ENCODE measurements at places on chromosomes 3 and 15.

GRCh38 chr15:53166684-53167201 lies 376.6 kb upstream of the ONECUT1 start:
- DNase-seq = no peak

- DNase-seq = no peak
These were observed 18.0 kb downstream of the PDIA5 start for GRCh38 chr3:123084738-123085237.

DNA sequence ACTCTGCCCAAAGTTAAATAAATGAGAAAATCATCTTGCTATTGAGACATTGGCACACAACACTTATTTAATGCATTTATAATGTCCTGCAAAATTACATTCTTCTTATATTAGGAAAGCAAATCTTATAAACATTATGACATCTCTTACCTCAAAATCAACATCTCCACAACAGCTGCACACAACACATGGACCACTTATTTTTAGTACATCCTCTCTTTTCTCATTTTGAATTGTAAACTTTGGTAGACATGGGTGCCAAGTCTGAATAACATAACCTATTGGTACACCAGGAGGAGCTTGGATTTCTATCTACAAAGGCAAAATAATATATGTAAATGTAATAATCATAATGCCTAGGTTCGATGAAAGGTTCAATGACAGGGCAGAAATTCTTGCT lies 23.0 kb downstream of the PLSCR1 start:
- DNase-seq = no peak

- no peak for DNase-seq
These were observed 228.2 kb downstream of the OPA1 start for GRCh38 chr3:193821151-193821668.

- no peak for DNase-seq
These were observed 15.2 kb downstream of the PLA2G4F start for GRCh38 chr15:42141246-42141645.

- no peak for DNase-seq
These were observed 21.3 kb downstream of the GPR15 start for GRCh38 chr3:98553021-98553563.

DNA sequence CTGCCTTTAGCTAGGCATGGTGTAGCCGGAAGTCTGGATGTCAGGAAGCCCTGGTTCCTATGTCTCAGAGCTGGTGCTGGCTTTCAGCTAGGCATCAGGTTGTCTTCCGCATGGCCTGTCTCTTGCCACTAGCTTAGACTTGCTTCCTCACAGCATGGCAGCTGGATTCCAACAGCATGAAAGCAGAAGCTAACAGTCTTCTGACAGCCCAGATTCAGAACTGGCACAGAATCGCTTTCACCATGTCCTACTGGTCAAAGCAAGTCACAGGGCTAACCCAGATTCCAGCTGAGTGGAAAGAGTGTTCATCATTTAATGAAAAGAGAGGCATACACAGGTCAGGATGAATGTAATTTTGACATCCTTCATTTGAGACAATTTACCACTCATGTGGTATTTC lies 1050.5 kb downstream of the ROBO2 start:
- DNase-seq = no peak

- no peak for DNase-seq
These were observed 5.0 kb downstream of the SSUH2 start for GRCh38 chr3:8639659-8640000.

DNA sequence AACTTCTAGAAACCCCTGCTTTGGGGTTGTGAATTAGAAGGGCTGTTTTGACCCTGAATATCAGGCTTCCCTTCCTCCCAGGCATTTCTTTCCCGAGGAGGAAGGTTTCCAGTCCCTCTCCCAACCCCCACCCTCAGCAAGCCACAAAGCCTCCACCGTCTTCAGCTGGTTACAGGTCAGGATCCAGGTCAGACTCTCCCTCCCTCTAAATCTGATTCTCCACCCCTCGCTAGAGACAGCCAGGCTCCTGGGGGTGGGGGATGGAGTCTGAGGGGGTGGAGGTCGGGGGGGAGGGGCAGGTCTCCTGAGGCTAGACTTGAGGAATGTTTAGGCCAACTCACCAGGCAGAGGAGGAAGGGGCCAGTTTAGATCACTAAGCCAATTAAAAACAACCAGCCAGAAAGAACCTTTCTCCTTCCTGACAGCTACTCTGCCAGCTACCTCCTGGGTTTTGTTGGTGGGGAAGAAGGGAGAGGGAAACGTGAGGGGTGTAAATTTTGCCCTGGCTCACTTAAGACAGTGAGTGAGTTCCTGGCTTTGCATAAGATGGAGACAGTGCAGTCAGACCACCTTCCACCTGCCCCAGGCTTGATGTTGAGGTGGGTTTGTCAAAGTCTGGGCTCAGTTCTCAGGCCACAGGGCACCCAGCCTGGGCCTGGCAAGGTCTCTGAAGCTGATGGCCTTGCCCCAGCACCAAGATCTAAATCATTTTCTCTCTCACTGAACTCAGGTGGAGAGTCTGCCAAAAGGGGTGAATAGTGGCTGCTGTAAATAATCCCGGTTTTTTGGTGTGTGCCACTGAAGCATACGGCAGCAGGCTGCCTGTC lies 19.5 kb downstream of the BMF start:
- no peak for DNase-seq

GRCh38 chr3:71372911-71373637 lies 210.5 kb downstream of the FOXP1 start:
- DNase-seq = no peak

GRCh38 chr3:156535798-156536197 lies 19.1 kb downstream of the SSR3 start:
- DNase-seq = no peak

DNA sequence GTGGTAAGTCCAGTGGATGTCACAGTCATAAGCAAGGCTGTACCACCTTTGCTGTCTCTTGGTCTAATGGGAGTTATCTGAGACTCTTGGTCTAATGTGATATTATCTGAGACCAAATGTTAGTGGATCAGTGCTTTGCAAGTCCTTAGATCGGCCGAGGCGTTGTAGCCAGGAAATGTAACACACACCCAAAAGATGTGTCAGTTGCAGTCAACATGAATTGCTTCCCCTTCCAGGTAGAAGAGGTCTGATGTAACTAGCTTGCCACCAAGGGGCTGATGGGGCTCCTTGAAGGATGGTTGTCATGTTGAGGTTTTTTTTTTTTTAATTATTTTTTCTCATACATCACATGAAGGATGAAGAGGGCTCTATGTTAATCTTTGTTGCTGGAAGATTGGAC lies 45.4 kb upstream of the RAF1 start:
- no peak for DNase-seq

- no peak for DNase-seq
These were observed 59.7 kb downstream of the RPN1 start for GRCh38 chr3:128590948-128591347.

DNA sequence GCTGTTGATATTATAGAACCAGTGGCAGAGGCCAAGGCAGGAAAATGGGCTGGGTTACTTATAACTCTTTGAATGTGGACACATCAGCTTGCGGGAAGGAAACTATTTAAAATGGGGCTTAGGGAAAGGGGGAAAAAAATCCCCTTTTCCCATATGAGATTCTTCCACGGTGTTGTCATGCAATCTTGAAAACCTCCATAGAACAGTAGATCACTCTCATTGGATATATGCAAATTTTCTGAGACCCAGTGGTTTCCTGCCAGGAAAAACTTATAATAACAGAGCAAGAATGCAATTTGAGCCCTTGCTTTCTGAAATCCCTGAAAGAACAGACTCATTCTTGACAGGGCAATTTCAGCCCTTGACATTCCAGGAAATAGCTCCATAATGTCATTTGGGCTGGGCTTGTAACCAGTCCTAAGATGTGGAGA lies 31.1 kb downstream of the TMEM212 start:
- DNase-seq = peak; percentile 93

GRCh38 chr3:146921693-146922092 lies 316.5 kb upstream of the PLSCR5 start:
- DNase-seq = no peak

DNA sequence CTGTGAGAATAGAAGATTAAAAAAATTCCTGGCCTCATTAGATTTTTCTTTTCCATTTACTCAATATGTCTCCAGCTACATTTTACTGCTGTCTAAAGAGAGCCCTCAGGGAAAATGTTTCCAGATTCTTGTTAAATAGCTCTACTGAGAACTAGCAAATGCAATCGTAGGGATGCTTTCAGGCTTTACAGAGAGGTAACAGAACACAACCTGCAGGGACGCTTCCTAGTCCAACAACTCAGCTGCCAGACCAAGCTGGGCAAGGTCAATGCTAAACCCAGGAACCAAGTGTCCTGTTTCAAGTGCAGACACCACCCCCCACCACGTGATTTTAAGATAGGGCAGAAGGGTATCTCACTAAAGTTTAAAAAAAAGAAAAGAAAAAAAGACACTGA lies 25.2 kb downstream of the ARHGEF3 start:
- DNase-seq = no peak

- DNase-seq = no peak
These were observed 171.7 kb downstream of the FNDC3B start for GRCh38 chr3:172211123-172211522.

DNA sequence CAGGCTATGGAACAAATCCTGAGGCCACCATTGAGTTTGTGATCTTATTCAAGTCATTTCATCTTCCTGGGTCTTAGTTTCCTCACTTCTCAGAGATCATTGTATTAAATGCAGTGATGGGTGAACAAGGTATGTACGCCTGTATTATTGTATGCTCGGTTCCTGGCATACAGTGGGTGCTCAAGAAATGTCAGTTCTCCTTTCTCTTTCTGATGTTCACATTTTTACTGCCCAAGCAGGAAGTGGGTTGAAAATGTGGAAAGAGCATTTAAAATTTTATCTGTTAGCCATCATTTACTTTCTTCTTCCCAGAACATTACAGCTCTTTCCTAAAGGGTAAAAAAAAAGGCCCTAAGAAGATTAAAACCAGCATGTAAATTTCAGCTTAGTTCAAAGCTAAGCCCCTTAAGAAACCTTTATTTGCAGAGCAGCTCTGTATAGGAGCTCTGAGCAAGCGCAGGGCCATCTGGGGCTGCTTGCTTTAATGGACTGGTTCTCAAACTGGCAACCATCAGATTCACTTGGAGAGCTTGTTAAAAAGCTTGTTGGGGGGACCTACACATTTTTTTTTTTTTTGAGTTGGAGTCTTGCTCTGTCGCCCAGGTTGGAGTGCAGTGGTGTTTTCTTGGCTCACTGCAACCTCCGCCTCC lies 179.4 kb downstream of the CHST2 start:
- DNase-seq = no peak

DNA sequence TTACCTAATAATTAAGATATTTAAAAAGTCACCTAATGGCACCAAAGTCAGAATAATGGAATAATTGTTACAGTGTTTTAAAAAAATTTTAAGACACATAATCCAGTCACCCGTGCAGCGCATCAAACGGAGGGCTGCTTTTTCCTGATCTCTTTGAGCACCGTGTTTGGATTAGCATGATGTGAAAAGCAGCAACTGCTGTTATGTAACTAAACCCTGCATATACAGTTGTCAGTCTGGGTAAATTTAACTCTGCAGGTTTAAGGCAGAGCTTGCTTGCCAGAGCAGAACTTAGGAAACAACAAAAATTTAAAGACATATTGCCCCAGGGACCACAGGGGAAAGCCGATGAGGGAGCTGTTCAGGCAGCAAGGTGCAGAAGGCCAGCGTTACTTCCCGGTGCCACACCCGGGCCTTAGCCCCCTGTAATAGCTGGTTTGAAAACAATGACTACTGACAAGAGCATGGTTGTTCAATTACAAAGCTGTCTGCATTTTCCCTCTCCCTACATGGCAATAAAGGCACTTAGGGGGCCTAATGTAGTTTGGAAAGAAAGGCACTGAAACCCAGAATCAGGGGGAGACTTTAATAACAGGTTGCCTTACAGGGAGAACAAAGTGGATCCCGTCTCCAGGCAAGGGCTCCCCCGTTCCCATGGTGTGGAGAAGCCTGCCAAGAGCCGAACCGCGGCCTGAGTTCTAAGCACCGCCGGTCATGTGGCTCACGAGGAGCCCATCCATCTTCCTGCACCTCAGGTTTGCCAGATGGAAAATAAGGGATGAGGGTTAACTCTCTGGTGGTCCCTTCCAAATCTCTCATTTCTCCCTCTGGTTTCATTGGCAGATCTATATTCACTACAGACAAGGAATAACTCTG lies 32.2 kb downstream of the RORA start:
- DNase-seq = no peak

DNA sequence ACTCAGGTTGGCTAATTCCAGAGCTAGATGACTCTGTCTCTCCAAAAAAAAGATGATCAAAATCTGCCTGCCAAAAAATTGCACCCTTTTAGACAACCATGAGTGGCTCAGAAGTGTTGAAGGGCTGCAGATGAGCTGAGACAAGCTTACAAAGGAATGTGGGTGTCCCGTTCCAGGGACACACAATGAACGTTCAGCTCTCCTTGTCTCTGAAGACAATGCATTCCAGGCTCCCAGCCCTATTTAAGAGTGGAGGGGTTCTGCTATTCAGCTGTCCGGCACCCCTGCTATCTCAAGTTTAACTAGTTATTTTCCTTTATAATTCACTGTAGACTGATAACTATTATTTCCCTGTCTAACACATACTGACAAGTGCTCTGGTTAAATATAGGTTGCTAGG lies 355.1 kb upstream of the WNT5A start:
- no peak for DNase-seq

- peak; percentile 96 for DNase-seq
These were observed 48.0 kb upstream of the FSTL1 start for GRCh38 chr3:120498556-120499346.

- peak; percentile 82 for DNase-seq
These were observed 177.5 kb downstream of the RORA start for GRCh38 chr15:61051569-61052031.

GRCh38 chr15:52261498-52262242 lies 33.9 kb downstream of the MYO5C start:
- peak; percentile 80 for DNase-seq

DNA sequence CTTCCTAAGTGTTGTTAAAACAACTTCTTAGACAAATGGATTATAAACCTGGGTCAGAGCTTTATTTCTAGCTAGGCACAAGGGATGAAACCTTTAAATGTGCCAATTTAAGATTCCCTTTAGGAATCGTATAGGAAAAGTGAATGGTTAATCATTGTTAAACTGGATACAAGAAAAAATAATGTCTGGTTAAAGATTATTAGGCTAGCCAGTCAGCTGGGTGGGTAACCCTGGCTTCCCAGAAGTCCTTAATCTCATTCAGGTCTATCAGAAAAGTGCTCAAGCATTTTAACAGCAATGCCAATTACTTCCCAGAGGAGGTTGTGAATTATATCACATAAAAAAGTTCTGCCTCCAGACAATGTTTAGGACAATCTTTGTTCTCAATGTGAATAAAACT lies 37.6 kb downstream of the NANOGP8 start:
- DNase-seq = no peak
